Cardiac muscle cell (in vitro differentiated cells and primary cell): ENCODE measurements at places on chromosomes 16 and 17.

GRCh38 chr16:83068686-83069085, 441.9 kb downstream of the CDH13 start:
- no peak for DNase-seq

DNA sequence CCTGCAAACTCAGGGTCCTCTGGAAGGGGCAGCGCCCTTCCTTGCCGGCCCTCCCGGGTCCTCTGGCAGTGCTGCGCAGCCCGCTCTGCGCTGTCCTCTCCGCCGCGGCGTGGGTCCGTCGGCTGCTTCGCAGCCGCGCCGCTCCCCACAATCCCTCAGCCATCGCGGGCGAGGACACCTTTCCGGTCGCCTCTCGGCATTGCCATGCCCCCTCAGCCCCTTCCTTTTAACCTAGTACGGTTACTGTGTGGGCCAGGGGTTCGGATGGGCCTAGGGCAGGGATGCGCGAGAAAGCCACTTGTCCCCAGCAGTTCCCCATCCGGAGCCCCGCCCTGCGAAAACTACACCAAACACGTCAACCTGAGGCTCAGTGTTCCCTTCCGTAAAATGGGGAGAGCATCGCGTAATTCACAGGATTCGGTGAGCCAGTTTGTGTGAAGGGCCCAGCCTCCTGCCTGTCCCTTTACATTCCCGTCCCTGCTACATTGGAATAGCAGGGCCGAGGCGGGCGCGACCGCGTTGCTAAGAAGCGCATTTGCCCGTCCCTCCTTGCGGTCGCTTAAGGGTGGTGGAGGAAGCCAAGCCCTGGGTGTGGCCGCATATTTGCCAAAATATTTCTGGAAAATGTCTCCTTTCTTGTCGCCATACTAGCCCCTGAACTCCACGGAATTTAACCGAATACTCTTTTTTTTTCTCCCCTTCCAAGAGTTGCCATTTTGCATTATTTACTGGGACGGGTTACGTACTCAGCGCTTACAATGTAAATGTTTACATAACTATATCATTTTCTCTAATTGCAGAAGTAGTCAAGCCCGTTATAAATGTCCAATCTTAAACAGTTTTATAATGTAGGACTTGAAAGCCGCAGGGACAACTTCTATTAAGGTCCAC, 13.2 kb downstream of the COPZ2 start:
- peak; percentile 38 for DNase-seq

- DNase-seq, result peak; percentile 8
Observed at GRCh38 chr16:1612320-1613111, at the start of gene CRAMP1. CRAMP1 (plus strand) TSS chr16:1612360; CDS start chr16:1614640, 2,280 bp downstream.

GRCh38 chr17:47200325-47200664, 8.9 kb upstream of the MYL4 start:
- DNase-seq, result no peak

GRCh38 chr16:31298958-31299357, 39.2 kb downstream of the ITGAM start:
- peak; percentile 4 for DNase-seq

GRCh38 chr16:2002406-2003230, 7.0 kb downstream of the ZNF598 start:
- DNase-seq, result no peak

DNA sequence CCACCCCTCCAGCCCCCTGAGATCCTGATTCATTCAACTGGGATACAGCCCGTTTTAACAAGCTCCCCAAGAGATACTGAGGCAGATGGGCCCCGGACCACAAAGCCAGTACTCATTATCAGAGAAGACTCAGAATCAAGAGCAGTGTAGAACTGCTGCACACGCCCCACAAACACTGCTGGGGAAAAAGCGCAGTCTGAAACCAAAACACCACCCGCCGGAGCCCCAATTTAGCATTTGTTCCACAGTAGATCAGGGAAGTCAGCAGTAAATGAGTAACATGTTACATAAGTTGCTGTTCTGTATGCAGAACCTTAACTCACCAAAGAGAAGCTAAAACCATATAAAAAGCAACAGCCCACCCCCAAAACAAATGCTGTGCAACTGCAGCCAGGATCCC, 123.6 kb downstream of the CDYL2 start:
- DNase-seq, result no peak

DNA sequence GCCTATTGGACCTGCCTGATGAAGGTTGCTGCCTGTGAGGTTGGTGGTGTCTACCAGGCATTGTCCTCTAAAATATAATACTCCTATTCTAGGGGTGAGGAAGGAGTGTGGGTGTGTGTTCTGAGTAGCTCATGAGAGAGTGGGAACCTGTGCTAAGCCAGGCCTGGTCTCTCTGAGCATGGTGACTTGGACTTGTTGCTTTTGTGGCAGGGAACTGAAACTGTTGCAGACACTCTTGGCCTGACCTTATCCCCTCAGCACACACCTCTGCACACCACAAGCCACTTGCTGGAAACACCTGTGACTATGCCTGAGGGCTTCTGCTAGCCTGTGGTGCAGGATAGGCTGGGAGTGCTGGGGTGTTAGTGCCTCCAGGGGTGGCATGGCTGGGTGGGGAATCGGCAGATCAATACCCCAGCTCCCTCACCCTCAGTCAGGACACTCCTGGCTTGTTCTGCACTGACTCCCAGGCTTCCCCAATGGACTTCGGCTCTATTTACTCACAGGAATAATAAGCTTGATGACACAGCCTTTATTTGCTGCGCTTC, 29.9 kb downstream of the PLCG2 start:
- DNase-seq, result no peak

DNA sequence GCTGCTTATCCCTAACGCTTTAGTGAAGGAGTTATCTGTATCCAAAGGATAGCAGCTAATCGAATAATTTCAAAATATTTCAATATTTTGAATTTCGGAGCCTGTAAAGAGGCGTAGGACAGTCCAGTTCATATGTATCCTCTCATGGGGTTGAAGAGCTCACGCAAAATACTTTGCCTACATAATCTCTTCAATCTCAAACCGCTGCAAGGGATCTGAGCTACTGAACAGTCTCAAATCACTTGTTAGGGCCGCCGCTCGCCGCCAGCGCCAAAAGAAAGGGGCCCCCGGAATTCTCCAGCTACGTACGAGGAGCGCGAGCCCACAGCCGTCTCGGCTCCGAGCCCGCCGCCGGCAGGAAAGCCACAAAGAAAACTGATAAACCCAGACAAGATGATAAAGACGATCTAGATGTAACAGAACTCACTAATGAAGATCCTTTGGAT, 601 bp upstream of the RFWD3 start:
- DNase-seq, result peak; percentile 71

DNA sequence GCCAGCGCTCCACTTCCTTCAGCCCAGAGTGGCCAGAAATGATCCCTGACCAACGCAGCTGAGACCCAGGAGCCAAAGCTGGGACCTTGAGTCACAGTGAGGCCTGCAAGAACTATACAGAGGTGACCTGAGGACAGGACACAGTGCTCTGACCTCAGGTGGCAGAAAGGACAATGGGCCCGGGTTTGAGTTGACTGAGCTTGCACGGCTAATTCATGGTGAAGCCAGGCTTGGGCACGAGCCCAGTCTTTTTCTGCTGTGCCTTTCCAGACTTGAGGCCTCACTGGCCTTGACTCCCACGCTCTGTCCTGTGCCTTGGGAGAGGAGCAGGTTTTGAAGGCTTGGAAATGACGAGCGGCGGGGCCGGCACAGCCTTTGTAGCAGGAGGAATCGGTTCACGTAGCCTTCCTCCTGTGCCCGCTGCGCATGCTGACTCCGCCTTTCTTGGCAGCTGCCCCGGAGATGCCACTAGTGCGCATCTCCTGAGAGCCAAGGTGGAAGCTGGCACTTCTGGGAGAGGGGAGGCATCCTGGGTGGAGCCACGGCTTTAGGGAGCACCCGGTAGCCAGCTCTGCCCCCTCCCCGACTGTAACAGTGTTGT, 34.9 kb downstream of the NDEL1 start:
- no peak for DNase-seq

DNA sequence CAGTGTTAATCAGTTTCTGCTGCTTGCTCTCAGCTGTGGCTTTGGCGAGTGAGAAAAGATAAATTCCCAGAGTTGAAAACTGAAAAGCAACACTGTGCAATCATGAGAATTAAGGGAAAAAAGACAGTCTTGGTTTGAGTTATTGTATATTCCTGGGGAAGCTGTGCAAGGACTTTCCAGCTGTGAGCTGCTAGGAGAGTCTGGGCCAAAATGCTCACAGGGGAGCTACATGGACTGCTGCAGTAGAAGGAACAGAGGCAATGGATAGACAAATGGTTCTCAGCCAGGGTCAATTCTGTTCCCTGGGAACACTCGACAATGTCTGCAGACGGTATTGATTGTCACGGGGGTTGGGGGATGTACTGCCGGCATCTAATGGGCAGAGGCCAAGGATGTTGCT, 102.0 kb upstream of the ADAMTS18 start:
- no peak for DNase-seq

DNA sequence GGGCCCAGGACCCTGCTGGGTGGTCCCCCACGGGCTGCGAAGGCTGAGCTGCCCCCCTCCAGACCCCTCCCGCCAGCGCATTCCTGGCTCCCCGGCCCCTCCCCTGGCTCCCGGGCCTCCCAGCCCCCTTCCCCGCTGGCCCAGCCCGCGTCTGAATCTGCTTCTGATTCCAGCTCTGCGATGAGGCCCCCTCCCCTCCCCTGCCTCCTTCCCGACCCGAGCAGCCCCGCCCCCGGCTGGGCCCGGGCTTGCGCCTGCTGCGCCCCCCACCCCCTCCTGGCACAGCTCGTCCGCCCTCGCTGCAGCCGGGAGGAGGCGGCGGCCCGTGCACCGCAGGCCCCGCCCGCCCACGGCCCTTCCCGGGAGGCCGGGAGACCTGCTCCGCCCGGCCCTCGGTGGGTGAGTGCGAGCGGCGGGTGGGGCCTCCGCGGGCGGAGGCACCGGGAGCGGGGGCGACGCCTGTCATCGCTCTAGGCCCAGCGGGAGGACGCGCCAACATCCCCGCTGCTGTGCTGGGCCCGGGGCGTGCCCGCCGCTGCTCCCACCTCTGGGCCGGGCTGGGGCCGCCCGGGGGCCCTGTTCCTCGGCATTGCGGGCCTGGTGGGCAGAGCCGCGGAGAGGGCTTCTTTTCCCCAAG, at the start of gene NTN3:
NTN3 (plus strand) TSS at position 282 of the 637 bp plus-strand sequence. CDS start 405 bp downstream, outside the sequence.
- DNase-seq, result no peak

- DNase-seq, result no peak
Observed at GRCh38 chr17:17672453-17673368, 8.5 kb upstream of the RAI1 start.

- peak; percentile 19 for DNase-seq
Observed at GRCh38 chr17:57697891-57698711, 47.0 kb downstream of the CCDC182 start.

DNA sequence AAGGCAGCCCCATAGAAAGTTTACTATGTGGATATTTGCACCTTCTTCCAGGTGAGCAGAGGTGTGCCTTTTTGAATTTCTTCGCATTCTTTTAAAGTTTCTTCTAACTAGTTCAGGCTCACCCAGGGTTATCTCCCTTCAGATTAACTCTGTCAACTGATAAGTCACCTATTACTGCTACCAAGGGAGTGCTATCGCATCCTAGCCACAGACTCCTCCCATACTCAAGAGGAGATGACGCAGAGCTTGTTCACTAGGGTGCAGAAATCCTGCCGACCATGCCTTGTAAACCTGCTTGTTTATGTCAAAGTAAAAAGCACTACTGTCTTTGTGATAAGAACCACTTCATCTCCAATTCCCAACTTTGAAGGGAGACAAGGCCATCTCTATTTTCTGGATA, 390.1 kb downstream of the RBFOX1 start:
- DNase-seq, result no peak

DNA sequence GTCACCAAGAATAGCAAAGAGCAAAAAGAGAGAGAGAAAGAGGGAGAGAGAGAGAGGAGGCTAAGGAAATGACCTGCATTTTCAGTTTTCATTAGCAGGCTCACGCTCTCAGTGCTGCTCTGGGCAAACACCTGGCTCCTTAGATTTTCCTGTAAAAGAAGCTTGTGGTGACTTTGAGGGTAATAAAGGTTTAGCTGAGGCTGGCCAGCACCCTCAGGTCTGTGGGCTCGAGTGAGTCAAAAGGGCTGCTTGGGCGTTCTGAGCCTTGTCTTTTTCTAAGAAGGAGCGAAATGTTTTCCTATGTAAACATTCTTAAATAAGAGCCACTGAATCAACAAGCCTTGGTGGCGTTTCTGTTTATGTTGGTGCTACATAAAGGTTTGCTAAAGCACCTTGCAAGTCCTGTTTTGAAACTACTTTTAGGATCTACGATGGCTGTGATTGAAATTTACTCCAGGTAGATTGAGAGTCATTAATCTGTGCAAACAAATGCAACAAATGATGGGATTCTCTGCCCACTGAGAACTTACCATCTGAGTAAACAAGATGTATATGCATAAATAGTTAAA, 38.8 kb downstream of the SHISA6 start:
- DNase-seq, result no peak

GRCh38 chr16:55041540-55042234, 111.0 kb downstream of the IRX5 start:
- DNase-seq, result no peak

- no peak for DNase-seq
Observed at GRCh38 chr16:72112452-72112792, 18.8 kb downstream of the DHX38 start.

GRCh38 chr17:39246274-39246673, 20.5 kb upstream of the STAC2 start:
- DNase-seq, result no peak

DNA sequence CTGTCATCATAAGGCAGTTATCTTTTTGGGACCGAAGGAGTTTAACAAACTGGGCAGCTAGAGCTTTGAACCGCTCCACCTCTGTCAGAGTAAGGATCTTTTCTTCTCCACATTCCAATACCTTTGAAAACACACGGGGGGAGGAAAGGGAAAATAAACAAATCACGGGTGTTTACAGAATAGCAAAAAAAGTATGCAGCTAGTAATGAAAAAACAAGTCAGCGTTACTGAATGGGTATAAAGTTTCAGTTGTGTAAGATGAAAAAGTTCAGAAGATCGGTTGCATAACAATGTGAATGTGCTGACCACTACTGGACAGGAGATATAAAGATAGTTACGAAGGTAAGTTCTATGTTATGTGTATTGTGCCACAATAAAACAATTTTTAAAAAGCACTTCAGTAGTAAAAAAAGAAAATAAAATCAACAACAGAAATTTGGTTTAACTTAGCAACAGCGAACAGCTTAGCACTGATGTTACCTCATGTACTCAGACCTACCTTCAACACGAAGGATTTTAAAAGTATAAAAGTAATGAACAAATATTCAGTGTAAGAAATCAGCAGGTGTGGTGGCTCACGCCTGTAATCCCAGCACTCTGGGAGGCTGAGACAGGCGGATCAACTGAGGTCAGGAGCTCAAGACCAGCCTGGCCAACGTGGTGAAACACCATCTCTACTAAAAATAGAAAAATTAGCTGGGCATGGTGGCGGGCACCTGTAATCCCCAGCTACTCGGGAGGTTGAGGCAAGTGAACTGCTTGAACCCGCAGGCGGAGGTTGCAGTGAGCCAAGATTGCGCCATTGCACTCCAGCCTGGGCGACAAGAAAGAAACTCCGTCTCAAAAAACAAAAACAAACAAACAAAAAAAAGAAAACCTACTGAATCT, 34.3 kb downstream of the MARF1 start:
- DNase-seq, result no peak

- no peak for DNase-seq
Observed at GRCh38 chr16:68263559-68264127, 683 bp upstream of the SLC7A6 start.
